Nephron progenitor cell (in vitro differentiated cells): ENCODE measurements at places on chromosomes 2 and 18.

GRCh38 chr2:45612285-45612684 lies 1.2 kb upstream of the SRBD1 start:
- peak; percentile 5 for DNase-seq

- DNase-seq, result no peak
These were observed 82.2 kb upstream of the PNPT1 start for GRCh38 chr2:55775828-55776227.

- DNase-seq, result no peak
These were observed 74.6 kb downstream of the DCDC2C start for GRCh38 chr2:3777966-3778365.

DNA sequence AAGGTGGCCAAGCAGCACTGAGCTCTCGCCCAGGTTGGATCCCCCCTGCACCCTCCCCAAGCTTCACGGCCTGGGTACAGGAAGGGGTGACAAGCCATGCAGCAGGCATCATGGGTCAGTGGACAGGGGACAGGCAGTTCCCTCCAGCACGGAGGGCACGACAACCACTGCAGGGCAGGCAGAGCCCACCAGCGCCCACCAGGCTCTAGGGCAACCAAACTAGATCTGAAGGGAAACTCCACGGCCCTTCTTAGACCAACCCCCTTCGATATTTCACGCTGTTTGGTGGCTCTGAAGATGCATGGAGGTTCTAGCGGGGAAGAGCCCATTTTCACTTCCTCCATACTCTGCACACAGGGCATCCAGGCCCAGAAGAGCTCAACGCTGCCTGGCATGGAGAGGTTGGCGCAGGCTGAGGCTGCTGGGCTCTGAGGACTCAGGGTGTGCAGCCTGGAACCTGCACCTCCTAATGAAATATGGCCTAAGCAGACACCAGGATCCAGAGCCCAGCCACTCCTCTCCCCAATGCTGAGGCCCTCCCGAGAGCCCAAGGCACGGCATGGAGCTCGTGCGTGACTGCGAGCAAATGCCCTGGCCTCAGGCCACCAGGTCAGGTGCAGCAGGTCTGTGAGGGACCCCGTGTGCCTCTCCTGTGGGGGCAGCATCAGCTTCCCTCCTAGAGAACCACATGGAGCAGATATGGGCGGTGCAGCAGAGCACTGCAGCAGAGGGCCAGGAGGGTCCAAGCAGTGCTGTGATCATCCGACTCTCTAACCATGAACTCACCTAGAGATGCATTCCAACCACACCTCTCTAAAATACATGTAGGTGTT lies 8.7 kb upstream of the MTERF4 start:
- DNase-seq, result no peak

- DNase-seq, result no peak
These were observed 15.5 kb upstream of the ARL5A start for GRCh38 chr2:151843691-151844061.

- DNase-seq, result peak; percentile 51
These were observed 1.7 kb downstream of the INPP5D start for GRCh38 chr2:233061591-233062450.

- no peak for DNase-seq
These were observed 209.2 kb downstream of the LNPK start for GRCh38 chr2:175792881-175793280.

DNA sequence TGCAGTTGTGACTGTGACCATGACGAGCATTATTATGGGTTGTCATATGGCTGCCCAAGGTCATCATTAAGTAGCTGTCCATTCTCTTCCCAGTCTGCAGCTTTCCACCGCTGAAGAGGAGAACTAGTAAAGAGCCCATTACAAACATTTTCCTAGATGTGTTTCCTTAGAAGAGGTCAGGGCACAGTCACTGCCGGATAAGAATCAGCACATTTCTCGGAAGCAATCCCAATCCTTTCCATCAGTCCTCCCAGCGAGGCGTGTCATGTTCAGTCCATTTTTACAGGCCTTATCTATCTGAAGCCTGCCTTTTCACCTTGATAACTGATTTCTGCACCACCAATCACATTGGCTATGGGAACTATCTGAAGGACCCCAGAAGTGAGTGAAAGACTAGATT lies 319.9 kb upstream of the SLC14A2 start:
- no peak for DNase-seq

GRCh38 chr18:6199777-6200176 lies 214.9 kb downstream of the L3MBTL4 start:
- no peak for DNase-seq

GRCh38 chr2:85078536-85078935 lies 54.7 kb upstream of the TCF7L1 start:
- DNase-seq, result no peak

DNA sequence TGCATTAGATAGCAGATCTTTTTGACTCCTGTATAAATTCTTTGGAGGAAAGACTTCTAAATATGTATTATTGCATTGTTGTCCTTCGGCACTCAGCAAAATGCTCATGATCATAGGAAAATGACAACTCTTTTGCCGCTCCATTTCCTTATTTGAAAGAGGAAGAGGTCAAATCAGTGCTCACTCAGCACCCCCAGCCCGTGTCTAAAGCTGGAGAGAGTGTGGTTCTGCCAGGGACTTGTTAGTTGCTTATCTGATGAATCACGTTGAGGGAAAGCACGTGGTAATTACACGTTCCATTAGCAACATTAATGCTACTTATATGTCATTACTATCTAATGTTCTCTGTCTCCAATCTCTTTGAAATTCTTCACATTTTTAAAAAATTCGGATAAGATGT lies 46.0 kb upstream of the MBP start:
- DNase-seq, result no peak

GRCh38 chr2:175889701-175890302 lies 112.3 kb downstream of the LNPK start:
- no peak for DNase-seq

- DNase-seq, result no peak
These were observed 82.1 kb downstream of the UBR3 start for GRCh38 chr2:169909376-169909775.

- no peak for DNase-seq
These were observed 46.4 kb downstream of the TEX51 start for GRCh38 chr2:126945118-126945517.

DNA sequence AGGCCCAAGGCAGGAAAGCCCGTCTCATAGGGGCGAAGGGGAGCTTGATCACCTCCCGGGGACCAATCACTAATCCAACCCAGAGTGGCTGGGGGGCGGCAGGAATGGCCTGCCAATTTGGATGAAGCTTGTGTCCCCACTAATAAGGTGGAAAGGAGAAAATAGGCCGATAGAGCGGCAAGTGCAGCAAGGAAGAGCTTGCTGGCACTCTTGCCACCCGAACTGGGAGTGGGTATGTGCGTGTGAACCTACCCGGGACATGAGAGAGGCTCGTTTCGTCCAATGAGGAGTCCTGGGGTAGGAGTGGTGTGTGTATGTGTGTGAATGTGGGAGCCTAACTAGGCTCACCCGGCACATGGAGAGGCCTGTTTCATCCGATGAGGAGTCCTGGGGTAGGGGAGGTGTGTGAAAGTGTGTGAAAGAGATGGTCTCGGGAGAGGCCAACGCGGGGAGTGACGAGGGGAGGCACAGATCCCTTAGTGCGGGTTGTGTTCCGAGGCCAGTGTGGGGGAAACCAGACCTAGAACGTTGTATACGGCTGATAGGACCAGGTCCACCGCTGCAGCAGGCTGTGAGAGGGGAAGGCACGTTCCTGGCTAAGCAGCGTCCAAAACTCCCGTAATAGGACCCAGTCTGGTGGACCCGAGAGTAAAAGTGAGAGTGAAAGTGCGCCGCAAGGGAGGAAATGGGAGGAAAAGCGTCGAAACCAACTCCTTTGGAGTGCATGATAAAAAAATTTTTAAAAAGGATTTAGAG lies 47.1 kb upstream of the SELENOI start:
- peak; percentile 34 for DNase-seq

GRCh38 chr2:65530547-65531320 lies 98.3 kb upstream of the SPRED2 start:
- DNase-seq, result no peak

DNA sequence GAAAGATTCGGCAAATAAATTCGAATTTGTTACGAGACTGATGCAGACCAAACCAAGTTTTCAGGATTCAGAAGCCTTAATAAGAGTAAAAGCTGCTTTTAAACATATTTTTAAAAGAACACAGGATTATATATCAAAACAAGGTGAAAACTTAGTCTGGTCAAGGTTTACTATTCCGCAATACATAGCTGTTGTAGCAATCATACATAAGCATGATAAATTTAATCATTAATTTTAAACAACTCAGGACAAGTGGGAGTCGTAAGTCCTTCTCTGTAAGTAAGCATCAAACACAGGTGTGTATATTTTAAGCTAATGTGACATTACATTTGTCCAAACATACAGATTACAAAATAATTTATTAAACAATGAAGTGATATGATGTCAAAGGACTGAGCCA lies 57.7 kb downstream of the PUM2 start:
- DNase-seq, result no peak

- no peak for DNase-seq
These were observed 1478.6 kb upstream of the ACVR2A start for GRCh38 chr2:146366276-146366675.

DNA sequence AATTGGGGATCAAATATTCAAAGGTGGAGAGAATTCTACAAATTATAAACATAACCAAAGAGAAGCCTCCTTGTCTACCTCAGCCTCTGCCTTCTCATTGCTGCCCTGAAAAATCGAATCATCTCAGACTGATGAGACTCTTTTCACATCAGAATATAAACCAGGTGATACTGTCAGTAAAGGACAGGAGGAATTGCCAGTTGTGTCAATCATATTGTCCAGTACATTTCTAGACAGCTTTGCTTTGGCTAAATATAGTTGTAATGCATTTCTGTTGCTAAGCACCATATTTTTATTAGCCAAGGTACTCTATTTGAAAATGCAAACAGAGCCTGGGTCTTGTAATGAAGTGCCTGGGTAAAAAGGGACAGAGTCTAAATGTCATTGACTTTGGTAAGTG lies 92.6 kb upstream of the TLK1 start:
- DNase-seq, result no peak

DNA sequence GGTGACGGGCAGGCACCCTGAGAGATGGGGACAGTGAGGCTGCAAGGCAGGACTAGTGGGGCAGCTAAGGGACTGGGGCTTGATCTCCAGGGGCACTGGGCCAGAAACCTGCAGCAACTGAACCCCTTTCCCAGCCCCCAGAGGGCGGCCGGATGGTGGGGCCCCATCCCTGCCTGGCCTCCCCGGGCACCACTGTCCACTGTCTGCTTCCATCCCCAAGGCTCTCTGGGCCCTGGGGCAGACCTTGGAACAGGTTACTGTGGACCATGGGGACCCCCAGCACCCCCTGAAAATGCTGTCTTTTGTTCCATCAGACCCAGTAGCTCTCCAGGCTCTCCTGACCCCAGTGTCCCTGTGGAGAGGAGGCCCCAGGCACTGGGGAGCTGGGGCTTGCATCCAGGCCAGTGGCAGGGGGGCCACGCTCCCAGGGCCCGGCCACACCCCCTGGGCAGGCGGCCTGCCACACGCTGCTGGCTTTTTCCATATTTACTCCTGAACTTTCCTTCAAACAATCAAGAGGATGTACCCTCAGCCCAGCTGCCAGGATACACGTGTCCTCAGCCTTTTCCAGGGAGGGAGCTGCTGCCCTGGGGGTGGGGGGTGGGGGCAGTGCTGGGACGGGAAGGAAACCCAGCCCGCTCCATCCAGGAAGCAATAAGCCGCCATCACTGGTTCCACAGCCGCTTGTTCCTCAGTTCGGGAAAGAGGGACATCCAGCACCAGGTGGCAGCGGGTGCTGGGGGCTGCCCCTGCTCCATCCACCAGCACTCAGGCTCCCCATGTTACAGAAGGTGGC lies 102.3 kb upstream of the ODC1 start:
- no peak for DNase-seq

DNA sequence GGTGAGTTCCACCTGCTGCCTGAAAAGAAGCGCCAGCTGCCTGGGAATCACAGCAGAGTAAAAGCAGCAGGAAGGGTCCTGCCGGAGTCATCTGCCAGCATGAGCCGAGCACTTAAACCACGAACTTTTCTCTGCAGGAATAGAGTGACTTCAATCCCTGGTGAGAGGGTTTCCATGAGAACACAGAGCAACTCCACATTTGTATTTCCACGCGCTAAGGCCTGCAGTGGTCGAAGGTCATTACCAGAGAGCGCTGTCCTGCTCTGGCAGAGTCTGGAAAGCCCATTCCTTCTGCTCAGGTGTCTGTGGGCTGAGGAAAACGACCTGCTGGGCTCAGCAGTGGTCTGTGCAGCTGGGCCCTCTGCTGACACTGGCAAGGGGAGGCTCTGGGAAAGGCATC lies 6.7 kb downstream of the PASK start:
- DNase-seq, result no peak

DNA sequence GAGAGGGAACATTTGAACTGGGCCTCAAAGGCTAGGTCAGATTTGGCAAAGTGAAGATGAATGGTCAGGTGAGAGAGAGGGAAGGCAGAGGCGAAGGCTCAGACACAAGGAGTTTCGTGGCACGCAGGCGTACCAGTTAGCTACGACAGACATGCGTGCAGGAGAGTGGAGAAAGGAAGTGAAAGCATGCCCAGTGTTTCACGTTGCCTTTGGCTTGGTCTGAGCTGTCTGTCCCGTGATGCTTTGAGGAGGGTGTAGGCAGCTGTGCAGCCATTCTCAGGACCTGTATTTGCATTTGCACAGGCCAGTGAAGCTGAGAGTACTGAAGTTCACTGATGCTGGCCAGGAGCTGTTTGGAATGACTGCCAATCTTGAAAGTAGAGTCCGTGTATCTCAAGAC lies 69.5 kb downstream of the HNRNPLL start:
- DNase-seq, result no peak

DNA sequence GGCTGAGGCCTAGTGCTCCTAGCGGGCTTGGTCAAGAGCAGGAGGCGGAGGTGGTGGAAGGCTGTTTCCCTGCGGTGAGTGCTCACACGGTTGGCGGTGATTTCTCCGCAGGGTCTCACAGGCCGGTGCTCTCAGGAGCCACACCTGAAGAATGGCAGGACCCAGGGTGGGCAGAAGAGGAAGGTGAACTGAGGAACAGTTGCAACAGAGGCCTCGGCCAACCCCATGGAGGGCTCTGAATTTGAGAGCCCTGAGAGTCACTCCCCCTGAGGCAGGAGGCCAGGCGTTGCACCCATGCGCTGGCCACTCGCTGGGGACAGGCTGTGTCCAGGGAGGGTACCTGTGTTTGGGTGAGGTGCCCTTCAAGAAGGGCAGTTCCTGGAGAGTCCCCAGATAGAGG lies 35.3 kb upstream of the ZNF516 start:
- DNase-seq, result no peak

DNA sequence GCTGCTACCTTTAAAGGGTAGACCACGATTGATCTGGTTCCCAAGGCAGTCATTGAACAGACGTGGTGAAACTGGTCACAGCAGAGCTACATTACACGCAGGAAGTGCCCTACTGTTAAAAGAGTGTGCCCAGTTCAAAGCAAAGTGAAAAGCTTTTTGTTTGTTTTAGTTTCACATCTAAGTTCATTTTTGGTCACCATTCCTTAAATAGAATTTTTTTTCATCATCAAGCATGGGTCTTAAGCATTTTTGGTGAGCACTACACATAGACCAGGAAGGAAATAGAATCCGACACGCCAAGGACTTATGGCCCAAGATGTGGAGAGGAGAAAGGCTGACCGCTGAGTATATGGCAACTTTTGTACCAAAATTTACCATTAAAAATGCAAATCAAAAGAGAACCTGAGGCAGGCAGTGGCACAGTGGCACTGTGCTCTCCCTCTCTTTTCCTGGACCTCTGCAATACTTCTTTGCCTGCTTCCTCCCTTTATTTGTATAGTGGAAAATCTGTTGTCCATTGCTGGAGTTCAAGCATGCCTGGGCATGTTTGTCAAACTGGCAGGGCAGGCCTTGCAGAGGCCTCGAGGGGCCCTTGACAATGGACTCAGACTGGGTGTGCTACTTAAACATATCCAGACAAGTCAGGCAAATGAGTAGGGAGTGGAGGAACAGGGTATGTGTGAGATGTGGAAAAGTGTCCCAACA lies 42.6 kb upstream of the HNRNPA3 start:
- no peak for DNase-seq

- DNase-seq, result no peak
These were observed 23.4 kb upstream of the NEDD4L start for GRCh38 chr18:58020567-58021107.
